Stimulated activated CD4-positive, alpha-beta T cell treated with anti-CD3 and anti-CD28 coated beads, Interleukin-1b, Interleukin-23, amount 100 ng/mL, for 48 hours (primary cell): ENCODE measurements at places on chromosomes 6 and 20.

- DNase-seq: no peak
Measured at GRCh38 chr6:96967957-96968871, 43.7 kb downstream of the KLHL32 start.

DNA sequence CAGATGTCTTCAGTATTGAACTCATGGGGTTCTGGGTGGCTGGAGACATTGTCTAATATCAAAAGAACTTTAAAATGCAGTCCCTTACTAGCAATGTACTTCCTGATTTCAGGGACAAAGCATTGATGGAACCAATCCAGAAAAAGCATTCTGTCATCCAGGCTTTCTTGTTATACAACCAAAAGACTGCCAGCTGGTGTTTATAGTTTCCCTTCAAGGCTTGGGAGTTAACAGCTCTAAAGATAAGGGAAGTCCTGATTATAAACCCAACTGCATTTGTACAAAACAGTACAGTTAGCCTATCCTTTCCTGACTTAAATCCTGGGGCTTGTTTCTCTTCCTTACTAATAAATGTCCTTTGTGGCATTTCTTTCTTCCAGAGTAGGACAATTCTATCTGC is 160.0 kb downstream of the COL21A1 start:
- DNase-seq: no peak

DNA sequence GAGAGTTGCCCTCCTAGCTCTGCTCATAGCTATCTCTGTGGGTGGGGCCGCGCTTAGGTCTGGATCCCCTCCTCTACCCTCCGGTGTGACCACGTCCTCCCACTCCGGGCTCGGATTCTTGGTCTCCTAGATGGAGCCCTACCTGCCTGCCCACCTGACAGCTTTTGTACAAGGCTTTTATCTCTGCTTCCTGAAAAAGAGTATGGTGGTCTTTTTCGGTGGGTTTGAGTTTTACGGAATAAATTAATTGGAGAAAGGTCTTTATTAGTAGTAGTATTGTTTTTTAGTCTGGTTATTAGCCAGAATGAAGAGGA is 773 bp downstream of the SMAP1 start:
- peak; percentile 64 for DNase-seq

DNA sequence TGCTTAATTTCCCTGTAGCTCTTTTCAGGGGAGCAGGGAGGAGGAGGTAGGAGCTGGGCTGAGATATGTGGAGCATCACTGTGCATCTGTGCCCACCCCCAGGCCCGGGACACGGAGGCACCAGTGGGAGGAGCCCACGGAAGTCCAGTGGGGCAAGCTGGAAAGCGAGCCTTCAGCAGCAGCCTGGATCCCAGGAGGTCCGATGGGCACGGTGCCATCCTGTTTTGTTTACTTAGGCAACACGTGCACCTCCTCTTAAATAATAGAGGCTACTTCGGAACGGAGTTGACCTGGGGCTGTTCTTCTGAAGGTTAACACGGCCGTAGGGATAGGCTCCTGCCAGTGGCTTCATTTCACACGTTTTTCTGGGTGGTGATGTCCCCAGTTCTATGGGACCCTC is 51.6 kb downstream of the CDH4 start:
- no peak for DNase-seq

GRCh38 chr6:152636021-152636608 is 1.0 kb downstream of the SYNE1 start:
- no peak for DNase-seq

GRCh38 chr6:16741112-16742016 is 19.9 kb downstream of the ATXN1 start:
- DNase-seq: no peak

DNA sequence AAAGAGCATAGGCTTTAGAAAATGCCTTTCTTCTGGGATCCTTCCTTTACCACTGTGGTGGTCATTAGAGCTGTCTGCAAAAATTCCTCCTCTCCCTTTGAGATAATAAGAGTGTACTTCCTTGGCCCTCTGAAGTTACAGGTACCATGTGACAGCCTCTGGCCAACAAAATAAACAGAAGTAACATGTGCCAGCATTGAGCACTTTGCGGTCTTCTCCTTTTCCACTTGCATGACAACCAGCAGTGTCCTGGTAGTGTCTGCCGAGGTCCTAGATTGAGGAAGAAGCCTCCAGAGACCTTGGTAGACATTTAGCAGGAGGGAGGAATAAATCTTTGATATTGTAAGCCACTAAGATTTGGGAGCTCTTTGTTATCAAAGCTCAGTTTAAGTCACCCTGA is 87.5 kb upstream of the ARID1B start:
- DNase-seq: no peak

DNA sequence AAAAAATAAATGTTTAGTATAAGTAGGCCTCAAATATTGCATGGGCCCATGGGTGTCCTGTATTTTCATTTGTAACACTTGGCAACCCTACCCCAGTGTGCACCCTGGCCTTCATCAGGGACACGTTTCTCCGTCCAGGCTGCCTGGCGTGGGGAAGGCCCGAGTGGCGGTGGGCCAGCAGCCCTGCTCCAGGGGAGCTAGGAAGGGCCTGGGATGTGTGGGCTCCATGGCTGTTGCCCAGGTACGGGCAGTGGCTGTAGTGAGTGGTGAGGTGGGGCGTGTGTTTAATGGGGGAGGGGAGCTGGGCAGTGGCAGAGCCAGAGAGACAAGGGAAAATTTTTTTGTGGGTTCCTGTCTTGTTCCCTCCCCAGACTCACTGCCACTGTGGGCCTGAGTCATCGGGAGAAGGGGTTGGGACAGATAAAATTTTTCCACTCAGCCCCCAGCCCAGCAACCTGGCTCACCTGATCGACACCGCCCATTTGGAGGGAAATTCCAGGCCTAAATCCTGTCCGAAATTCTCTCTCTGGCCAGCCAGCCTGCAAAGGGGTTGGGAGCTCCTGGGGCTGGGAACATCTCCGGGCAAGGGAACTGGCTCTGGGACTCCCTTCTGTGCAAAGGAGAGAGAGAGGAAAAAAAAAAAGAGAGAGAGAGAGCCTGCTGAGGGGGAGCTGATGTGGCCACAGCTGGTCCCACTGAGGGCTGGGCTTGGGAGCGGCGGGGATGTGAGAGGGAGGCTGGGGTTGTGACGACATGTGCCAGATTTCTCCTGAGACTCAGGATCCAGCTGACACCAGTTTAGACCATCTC is 32.5 kb upstream of the VEGFA start:
- no peak for DNase-seq

GRCh38 chr20:5784735-5785134 is 34.5 kb downstream of the SHLD1 start:
- no peak for DNase-seq

DNA sequence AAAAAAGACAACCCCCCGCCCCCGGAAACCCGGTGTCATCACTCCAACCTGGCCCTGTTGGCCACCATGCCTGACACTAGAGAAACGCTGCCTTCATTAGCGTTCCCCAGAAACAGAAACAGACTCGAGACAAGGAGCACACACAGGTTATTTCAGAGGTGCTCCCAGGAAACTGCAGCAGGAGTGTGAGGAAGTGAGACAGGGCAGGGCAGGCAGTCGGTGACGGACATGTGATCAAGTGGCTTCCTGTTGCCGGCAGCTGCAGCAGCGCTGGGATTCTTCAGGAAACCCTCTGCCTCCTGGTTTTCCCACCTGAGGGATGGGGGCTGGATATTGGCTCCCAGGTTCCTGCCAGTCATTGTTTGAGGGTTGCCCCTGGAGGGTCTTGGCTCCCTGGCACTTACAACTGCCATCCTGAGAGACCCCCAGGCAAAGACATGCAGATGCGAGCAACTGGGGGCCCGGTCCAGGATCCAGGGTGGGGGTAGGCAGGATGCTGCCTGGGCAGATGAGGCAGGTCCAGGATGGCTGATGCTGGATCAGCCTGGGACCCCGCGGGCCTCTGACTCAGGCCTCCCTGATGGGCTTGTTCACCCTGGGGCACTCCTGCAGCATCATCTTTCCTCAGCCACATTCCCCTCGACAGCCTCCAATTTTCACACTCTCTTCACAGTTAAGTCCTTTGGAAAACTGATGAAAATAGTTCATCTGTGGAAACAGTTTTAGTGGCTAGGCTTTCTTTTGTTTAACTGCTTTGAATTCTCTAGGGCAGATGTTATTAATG is 150.7 kb upstream of the SYNDIG1 start:
- DNase-seq: no peak

GRCh38 chr6:99490608-99491007 is 24.6 kb downstream of the USP45 start:
- DNase-seq: no peak

DNA sequence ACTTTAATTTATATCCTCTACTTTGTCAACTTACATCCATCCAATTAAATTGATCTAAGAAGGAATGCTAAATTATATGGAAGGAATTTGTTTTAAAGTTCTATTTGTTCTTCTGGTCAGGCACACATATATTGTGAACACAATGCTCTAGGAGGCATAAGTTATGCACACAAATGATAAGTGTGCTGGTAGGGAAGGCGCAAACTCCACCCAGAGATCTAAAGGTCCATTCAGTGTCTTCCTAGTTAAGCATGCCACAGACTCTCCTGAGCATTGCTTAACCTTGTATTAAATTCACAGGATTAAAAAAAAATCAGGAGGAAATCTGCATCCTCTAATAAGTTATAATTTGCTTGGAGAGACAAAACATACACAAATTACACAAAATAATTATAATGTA is 127.3 kb downstream of the RALGAPA2 start:
- no peak for DNase-seq

GRCh38 chr20:48661575-48662455 is 166.0 kb downstream of the PREX1 start:
- DNase-seq: no peak

GRCh38 chr20:19885939-19886660 is 128.0 kb downstream of the RIN2 start:
- no peak for DNase-seq

- DNase-seq: peak; percentile 70
Measured at GRCh38 chr6:111087871-111088667, 766 bp downstream of the SLC16A10 start.

DNA sequence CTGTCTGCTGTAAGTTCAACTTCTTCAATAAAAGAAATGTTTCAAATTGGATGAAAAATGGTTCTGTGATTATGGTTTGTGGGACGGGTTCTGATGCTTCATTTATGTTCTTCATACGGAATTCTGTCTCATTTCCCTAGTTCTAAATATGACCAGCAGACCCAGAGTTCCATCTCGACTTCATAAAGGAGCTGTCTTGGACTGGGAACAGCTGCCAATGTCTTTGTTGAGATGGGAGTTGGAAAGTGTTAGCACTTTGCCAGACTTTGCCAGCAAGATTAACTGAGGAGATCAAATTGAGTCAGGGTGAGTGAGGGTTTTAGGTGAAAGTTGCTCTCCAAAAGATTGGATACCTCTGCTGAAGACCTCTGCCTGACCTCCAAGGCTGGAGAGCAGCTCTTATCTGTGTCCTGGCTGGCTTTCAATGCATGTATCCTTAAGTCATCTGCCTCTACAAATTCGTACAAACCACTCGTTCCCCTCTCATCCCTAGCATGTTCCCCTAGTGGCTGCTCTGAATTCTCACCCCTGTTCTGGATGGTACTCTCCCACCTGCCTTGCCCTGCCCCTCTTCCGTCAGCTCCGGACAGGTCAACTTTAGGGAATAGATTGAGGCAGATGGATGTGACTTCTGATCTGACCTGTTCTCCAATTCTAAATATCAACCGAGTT is at the start of gene EFCAB8:
EFCAB8 (plus strand) TSS at position 223 of the 672 bp plus-strand sequence. CDS start 4,870 bp downstream, outside the sequence.
- DNase-seq: no peak

DNA sequence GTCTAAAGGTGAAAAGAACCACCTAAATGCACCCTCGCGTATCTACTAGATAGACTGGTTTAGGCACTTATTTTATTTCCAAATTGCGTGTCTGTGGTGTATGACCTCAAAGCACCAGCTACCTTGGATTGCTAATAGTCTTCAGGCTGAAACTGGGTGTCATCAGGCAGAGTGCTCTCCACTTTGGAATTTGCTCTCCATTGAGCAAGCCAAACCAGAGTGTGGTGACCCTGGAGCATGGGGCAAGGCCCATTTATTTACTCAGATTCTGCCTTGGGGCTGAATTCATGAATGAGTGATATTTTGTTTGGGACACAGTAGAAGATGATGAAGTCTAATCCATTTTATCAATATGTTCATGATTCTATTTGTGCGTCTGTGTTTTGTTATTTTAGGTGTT is 812.8 kb upstream of the SLC35B3 start:
- no peak for DNase-seq

DNA sequence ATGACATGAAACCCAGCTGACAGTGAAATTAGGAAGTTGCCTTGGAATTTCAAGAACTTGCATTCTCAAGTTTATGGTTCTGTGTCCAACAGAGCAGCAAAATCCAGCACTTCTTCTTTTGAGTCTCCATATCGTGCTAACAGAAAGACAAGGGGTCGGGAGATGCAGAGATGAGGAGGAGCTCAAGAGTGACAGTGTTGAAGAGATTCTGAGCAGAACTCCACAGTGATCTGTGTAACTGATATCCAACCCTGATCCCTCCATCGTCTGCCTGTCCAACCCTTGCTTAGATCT is 21.2 kb upstream of the BTN1A1 start:
- no peak for DNase-seq

GRCh38 chr6:113870917-113871316 is 13.8 kb downstream of the MARCKS start:
- DNase-seq: no peak

- DNase-seq: no peak
Measured at GRCh38 chr20:22623211-22623610, 38.8 kb upstream of the FOXA2 start.

GRCh38 chr6:150099546-150099945 is 30.6 kb upstream of the ULBP3 start:
- DNase-seq: no peak

GRCh38 chr6:18530201-18530600 is 143.1 kb downstream of the RNF144B start:
- no peak for DNase-seq

DNA sequence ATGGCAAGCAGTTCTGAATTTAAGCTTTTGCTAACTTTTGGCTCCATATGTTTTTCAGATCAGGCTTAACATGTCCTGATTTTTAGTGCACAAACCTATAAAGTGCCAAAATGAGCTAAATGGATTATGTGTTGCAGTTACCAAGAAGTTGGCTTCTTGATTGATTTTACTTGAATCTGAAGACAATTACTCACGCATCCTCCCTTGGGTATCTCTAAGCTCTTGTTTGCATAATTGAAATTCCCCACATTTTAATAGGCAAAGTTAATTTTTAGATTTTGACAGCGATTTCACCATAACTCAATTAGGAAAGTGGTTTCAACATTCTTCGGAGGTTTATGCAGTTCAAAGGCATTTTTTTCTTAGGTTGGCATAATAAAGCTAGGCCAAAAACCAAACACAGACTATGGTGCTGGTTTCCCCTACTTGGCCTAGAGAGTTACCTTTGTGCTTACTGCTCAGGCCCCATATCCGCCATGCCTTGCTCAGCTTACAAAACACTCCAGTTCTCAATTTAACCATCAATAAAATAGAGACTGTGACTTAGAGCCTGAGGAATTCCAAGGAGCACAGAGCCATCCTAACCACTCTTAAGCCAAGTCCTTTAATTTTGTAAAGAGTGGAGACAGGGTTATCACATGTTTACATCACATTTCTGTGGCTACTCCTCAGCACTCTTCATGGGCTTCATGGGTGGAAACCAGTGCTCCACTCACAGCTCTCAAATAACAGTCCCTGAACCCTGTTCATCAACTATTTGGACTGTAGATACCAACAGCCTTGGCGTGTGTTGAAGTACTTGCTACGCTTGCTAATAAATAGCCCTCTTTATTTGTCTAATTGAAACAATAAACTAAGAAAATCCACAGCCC is 32.1 kb downstream of the LAMA4 start:
- no peak for DNase-seq

GRCh38 chr20:41050361-41051008 is 21.9 kb downstream of the TOP1 start:
- DNase-seq: no peak
